Stimulated activated CD4-positive, alpha-beta T cell treated with anti-CD3 and anti-CD28 coated beads, Interleukin-4, amount 100 ng/mL, for 1 hour (primary cell): ENCODE measurements at places on chromosomes 11 and 22.

DNA sequence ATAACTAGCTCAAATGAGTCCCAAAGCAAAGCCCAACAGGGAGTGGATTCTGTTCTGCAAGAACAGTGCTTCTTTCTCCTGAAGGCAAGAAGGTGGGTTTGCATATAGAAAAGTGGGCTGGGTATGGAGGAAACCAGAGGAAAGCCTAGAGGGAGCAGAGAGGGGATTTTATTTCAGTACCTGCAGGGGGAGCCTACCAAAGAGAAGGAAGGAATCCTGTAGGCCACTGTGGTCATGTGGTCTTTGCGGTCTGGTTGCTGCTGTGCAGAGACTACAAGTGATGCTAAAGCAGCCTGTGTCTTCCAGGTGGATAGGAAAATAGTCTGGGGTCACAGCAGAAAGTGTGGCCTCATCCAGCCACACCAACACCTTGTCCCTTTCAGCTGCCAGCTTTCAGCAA, 33.2 kb upstream of the ZBTB16 start:
- no peak for DNase-seq

DNA sequence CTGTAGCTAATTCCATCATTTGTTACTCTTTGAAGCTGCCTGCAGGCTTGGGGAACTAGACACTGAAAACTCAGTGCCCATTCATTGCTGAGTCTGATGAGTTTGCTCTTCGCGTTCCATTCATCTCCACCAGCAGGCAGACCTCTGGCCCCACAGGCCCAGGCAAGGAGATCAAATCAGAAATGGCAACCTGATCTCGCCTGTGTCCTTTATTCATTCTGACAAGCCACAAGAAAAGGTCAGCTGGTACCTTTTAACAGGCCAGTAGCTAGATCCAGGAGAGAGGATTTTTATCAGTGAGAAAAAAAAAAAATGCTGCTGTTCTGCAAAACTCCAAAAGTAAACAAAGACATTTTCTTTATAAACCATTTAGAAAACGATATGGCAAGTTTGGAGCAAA, 742.5 kb downstream of the ETS1 start:
- no peak for DNase-seq

- DNase-seq = no peak
Measured at GRCh38 chr11:47889714-47890441, 41.7 kb upstream of the NUP160 start.

DNA sequence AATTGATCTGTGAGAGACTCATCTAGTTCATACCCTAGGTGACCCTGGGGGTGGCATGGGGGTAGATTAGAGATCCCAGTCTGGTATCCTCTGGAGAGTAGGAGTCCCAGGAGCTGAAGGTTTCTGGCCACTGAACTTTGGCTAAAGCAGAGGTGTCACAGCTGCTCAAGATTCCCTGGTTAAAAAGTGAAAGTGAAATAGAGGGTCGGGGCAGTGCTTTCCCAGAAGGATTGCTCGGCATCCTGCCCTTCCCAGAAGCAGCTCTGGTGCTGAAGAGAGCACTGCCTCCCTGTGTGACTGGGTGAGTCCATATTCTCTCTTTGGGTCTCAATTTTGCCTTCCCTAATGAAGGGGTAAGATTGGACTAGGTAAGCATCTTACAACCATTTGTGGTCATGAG, 653 bp downstream of the IL18BP start:
- no peak for DNase-seq

DNA sequence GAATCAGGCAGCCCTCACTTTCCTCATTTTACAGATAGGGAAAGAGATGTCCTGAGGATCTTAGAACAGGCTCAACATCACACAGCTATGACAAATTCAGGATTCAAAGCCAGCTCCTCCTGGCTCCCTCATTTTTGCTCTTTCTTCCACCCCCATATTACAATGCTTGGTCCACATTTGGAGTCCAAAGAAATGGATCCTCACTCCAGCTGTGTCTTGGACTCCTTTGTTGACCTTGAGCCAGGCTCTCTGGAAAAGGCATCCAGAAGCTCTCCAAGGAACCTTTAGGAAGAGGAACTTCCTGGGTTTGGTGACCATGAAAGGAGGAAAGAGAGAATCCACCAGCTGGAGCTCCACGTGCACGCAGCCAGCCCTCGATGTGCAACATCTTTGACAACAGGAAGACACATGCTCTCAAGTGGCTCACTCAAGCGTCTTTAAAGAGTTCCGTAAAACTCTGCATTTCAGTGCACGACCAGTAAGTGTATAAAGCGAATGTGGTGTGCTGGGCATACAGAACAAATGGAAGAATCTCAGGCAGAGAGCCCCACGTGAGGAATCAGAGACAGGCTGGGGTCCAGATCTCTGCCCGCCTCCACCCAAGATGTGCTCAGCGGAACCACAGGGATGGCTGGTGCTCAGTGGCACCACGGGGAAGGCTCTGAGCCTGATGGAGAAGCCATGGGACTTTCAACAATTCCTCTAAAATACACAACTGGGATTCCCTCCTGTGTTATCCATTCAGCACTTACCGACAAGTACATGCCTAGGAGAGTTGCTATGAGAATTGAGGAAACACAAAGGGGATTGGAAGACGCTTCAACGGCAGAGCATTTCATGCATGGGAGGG, 48.4 kb downstream of the ISX start:
- DNase-seq = no peak

DNA sequence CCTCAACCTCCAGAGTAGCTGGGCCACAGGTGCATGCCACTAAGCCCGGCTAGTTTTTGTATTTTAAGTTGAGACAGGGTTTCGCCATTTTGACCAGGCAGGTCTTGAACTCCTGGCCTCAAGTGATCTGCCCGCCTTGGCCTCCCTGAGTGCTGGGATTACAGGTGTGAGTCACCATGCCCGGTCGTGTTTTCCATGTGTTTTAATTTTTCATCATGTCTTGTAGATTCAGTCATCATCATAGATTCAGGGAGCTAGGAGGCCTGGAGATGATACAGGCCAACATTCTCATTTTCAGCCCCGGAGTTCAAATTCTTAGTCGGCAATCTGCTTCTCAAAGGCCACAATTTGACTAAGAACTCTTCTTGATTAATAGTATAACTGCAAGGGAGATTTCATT, 73.5 kb upstream of the GRAMD1B start:
- no peak for DNase-seq

GRCh38 chr22:22838148-22838786, 49.3 kb upstream of the IGLL5 start:
- no peak for DNase-seq

DNA sequence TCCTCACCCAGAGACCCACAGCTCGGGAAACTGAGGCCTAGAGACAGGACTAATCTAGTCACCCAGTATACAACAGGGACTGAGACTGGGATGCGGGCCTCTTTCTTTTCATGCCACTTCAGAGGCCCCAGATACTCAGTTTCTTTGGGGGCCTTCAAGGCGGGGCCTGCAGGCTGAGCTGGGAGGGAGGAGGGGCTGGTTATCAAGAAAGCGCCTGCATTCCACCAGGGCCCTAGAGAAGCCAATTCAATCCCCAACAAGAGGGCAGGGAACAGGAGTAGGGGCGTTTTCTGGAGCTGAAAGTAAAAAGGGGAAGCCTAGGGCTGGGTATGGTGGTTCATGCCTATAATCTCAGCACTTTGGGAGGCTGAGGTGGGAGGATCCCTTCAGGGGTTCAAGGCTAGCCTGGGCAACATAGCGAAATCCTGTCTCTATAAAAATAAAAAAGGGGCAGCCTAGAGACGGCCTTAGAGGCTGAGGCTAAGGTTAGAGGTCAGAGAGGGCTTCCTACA, 1.6 kb downstream of the ATG2A start:
- DNase-seq = no peak
